ENCODE measurements at places on chromosomes 2 and 18.

DNA sequence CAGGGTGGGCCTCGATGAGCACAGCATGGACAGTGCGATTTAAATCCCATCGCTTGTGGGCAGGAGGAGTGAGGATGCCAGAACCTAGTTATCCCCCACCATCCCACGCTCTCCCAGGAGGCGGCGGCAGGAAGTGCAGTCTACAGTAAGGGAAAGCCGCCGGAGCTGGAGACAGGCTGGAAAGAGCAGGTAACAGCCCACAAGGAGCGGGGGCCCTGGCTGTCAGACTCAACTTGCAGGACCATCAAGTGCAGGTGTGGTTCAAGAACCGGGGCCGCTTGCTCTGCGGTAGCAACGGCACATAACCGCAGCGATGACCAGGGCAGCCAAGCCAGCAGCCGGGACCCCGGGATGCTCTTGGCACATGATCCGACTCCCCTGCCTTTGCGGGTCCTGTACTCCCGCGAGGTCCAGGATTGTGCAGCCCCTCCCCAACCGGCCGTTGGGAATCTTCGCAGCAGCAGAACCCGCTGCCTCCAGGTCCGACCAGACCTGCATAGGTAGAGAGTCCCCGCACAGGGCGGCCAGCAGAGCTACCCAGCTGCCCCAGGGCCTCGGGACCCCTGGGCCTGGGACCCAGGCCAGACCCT, 82.1 kb downstream of the BIN1 start:
- DNase-seq, result no peak

DNA sequence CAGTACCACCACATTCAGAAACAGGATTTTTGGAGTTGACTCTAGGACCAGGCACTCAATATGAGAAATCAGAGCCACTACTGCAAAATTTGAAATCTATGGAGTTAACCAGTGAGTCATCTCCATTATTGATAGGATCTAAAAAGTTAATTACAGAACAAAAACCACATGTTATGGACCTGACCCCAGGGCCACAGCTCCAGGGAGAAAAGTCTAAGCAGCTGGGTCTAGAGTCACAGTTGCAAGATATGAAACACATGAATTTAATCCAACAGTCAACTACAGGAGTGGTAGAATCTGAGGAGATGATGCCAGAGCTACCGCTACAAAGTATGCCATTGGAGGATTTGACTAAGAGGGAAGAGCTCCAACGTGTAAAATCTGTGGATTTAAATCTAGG, 13.4 kb upstream of the ZNF512 start:
- no peak for DNase-seq

- no peak for DNase-seq
These were observed 249.8 kb downstream of the BCL11A start for GRCh38 chr2:60303680-60304079.

GRCh38 chr18:69261406-69261805, 139.3 kb upstream of the DOK6 start:
- DNase-seq, result no peak

DNA sequence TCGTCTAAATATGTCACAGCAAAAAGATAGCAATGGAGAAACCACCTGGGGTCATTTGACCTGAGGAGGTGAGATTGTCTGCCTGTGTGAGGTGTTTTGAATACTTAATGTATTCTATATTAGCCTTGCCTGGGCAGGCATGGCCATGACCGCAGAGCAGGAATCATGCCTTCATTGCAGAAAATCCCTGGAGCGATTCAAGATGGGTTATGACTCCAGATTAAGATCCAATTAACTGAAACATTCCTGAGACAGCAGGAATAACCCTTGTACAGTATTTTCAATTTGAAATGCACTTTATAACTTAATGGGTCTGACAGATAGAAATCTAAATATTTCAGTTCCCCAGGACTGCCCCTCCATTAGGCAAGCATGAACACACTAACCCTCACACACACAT, 227.3 kb upstream of the RAB6C start:
- DNase-seq, result no peak

GRCh38 chr2:190256087-190256486, 63.5 kb downstream of the HIBCH start:
- no peak for DNase-seq

DNA sequence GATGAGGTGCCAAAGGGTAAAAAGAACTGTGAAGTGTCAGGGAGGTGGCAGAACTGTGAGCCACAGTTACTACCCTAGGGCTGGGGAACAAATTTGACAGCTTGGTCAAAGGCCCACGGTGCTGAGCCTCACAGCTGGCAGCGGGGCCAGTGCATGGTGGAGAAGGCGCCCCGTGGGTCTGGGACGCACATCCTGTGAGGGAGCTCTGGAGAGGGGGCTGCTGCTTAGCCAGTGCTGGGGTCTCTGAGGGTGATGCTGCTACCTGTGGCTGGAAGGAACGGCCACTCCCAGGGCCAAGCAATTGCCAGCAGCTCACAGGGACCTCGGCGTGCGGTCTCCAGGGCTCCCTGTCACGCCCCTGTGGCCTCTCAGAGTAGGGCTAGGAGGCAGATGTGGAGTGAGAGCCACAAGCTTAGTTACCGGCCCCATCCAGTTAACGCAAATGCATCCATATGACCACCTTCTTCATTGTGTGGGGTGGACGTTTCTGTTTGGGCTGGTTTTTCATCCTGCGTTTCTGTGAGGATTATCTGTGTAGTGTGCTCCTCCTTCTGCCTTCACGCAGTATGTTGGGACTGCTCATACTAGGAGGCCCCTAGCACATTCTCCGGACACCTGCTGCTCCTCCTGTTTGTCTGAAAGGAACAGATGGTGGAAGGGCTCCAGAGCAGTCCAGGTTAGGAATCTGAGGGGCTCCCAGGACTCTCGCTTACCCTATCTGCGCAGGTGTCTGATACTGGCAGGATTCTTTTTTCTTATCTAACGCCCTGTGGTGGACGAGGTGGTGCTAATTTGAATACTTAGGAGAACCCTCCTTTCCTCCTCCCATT, 26.0 kb downstream of the STK25 start:
- no peak for DNase-seq

GRCh38 chr2:167860082-167860481, 387.3 kb downstream of the STK39 start:
- DNase-seq, result no peak

- no peak for DNase-seq
These were observed 18.4 kb upstream of the SELENOI start for GRCh38 chr2:26327291-26328272.

GRCh38 chr18:37649416-37649815, 83.8 kb upstream of the CELF4 start:
- no peak for DNase-seq

DNA sequence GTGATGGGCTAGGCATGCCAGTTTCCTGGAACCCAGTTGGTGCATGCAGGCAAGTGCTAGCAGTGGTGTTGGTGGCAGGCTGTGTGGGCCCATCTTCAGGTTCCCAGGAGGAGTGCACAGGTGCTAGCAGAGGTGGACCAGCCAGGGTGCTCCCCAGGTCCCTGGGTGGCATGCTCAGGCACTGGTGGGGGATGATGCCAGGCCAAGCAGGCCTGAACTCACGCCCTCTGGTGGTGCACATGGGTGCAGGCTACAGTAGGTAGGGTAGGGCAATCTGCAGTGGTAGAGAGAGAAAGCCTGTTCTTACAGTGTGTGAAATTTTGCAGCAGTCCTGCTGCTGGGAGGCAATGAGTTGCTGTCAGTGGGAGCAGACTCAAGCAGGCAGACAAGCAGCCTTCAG, 1651.8 kb downstream of the DPP10 start:
- DNase-seq, result no peak

DNA sequence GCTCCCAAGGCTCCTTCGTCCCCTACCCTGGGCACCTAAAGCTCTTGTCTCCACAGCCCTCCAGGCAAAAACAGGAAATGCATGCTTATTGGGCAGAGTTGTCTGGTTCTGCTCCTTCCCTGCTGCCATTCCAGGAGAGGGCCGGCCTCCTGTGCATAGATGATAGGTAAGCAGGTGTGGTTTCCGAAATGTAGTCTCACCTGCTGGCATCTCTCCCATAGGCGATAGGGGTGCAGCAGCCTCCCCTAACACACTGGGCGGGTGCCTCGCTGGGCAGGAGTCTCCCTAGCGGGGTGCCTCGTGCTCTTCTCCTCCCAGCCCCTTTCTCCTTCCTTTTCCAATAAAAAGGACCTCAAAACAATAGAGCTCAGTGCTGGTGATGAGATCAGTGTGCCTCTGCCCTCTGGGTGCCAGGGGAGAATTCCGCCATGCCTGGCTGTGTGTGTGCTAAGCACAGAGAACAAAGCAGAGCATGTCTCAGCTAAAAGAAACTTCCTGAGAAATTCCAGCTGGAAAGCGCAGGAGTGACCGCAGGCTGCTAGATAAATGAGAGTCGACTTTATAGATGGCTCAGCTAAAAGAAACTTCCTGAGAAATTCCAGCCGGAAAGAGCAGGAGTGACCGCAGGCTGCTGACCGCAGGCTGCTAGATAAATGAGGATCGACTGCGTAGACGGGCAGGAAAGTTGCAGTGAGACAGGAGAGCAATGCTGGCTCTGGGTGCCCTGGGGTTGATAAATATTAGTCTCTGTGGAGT, 11.3 kb upstream of the PXDN start:
- no peak for DNase-seq

DNA sequence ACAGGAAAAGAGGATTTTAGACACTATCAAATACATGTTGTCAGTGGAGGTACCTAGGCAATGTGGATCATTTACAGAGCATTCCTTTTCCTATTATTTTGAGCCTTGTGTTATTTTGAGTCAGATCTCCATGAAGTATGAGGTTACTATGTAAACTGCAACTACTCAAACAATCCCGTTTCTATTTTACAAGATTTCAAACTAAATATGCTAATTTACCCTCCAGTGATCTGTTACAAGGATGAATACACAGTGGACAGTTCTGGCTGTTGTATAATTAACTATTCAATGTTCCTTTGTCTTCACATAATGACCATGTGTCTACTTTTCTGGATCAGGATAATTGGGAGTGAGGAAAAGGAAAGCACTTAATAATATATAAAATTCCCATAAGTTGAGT, 4.6 kb downstream of the HOXD1 start:
- no peak for DNase-seq

DNA sequence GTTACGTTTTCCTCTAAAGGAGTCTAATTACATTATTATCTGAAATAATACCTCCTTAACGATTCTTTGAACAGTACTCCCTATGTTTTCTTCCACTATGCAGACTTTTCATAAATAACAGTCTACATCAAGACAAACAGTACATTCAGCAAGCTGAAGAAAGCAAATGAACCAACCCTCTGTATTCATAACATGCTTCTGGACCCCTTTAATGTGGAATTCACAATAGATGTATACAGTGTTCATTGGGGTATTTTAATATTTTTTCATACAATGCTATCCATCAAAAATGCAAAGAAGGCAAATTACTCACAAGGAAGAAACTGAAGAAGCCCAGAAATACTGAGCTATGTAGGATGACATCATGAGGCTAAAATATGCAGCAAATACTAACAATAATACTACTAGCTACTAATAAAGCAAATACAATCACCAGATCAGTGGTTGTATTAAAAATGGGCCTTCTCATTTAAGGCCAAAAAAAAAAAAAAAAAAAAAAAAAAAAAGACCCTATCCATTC, 408.6 kb downstream of the MTX2 start:
- no peak for DNase-seq

GRCh38 chr2:12879649-12880048, 162.9 kb downstream of the TRIB2 start:
- DNase-seq, result no peak

DNA sequence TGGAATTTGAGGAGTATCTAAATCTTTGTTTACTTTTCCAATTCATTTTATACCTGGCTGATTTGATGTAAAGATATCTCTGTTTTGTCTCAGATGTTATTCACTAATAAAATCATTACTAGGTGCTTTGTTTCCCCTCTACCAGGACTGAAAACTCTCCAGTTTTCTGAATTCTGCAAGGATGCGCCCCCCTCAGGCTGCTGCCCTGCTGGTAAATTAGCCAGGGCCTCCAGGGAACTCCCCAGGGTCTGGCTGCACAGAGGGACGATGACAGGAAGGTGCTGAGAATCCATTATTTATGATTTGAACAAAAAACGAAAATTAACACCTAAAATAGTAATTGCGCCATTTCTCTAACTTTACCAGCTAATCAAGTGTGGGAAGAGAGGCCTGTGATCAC, 541.2 kb upstream of the POU3F3 start:
- DNase-seq, result no peak

GRCh38 chr2:26975102-26975501, 4.7 kb downstream of the MAPRE3 start:
- no peak for DNase-seq

- DNase-seq, result no peak
These were observed 26.1 kb upstream of the WIPF1 start for GRCh38 chr2:174623690-174624089.

GRCh38 chr2:66853585-66853984, 418.7 kb downstream of the MEIS1 start:
- no peak for DNase-seq

- no peak for DNase-seq
These were observed 113.4 kb downstream of the MC4R start for GRCh38 chr18:60259052-60259681.

DNA sequence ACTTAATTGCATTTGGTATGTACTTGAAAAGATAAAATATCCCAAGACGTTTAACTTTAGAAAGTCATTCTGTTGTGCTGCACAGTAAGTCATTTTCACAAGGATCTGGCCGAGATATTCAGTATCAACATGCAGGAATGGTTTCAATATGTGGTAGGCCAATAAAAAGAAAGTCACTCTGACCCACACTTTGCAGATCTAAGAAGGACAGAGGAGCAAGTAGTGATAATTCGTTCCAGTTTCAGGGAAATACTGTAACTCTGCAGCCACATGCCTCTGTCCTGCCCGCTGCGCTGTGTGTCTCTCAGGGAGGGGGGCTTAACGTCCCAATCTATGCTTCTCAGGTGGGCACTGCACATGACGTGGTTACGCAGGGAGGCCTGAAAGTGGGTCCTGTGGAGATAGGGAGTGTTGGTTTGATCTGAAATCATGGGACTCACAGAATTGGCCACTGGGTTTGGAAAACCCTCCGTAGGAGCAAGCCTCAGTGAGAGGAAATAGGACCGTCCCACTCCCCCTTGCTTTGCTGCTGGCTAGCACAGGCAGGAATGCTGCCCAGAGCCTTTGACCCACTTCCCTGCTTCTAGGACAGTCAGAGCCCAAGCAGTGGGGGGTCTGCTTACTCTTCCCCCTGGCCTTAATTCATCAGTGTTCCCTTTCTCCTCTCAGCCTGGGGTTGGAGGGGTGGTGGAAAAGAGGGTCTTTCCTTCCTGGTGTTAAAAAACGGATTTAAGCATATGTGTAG, 314.7 kb upstream of the SPRED2 start:
- DNase-seq, result no peak

Data from stimulated activated CD8-positive, alpha-beta memory T cell treated with anti-CD3 and anti-CD28 coated beads, Interleukin-4, amount 100 ng/mL, for 1 hour (primary cell).